NCI-H1436 (cell line): ENCODE measurements at places on chromosomes 3 and 15.

DNA sequence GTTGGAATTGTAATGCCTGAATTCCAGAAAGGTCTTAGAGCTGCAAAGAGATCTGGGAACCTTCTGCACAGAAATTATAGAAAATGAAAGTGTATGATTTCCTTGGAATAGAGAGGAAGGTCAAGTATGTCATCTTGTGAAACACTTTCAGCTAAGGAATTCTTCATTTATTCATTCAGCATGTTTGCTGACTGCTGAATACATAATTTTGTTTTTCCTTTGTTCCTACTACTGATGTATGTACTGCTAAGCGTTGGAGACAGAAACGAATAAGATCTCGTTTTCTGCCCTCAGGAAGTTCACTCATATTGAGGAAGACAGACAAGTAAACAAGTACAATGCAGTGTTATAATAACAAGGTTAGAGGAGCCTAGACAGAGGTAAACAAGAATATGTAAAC is 14.3 kb upstream of the IL20RB start:
- no peak for DNase-seq

GRCh38 chr3:124032311-124032880 is 40.5 kb upstream of the ROPN1 start:
- peak; percentile 88 for DNase-seq

GRCh38 chr3:128402319-128402718 is 64.4 kb downstream of the DNAJB8 start:
- no peak for DNase-seq

GRCh38 chr15:62569460-62570404 is 404.6 kb upstream of the C2CD4B start:
- no peak for DNase-seq

- no peak for DNase-seq
These were observed 8.2 kb upstream of the PDHB start for GRCh38 chr3:58441514-58442450.

DNA sequence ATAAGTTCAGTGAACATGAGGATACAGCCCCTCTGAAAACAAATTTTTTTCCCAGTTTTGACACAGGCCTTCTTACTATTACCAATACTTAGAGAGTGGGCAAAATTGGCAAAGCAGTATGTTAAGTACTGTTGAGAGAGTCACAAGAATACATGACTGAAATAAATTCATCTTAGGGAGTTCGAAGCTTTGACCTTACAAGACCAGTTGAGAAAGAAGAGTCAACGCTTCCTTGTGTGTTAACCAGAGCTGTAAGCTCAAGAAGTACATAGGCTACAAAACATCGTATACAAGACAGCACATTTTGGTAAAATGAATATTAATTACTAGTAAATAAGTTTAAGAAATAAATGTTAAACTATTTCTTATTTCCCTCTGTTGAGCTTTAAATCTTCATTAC is 164.4 kb upstream of the RORA start:
- DNase-seq = no peak

- no peak for DNase-seq
These were observed 96.7 kb downstream of the AKAP13 start for GRCh38 chr15:85477061-85477460.

- DNase-seq = no peak
These were observed 28.5 kb upstream of the SLC7A14 start for GRCh38 chr3:170614214-170614966.

DNA sequence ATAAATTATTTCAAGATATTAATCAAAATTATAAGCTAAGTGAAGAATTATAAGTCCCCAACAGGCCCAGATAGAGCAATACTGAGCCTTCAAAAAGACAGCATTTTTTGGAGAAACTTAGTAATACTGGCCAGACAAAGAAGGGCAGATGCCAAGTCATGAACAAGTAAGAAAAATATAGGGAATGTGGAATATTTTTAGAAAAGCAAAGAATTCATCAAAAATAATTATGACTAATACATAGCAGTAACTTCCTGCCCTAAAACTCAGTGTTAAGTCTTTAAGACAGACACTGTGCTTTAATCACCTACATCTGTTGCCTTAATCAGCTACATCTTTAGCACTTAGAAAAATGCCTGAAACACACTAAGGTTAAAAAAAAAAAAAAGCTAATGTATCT is 31.2 kb downstream of the DPH6 start:
- DNase-seq = no peak

DNA sequence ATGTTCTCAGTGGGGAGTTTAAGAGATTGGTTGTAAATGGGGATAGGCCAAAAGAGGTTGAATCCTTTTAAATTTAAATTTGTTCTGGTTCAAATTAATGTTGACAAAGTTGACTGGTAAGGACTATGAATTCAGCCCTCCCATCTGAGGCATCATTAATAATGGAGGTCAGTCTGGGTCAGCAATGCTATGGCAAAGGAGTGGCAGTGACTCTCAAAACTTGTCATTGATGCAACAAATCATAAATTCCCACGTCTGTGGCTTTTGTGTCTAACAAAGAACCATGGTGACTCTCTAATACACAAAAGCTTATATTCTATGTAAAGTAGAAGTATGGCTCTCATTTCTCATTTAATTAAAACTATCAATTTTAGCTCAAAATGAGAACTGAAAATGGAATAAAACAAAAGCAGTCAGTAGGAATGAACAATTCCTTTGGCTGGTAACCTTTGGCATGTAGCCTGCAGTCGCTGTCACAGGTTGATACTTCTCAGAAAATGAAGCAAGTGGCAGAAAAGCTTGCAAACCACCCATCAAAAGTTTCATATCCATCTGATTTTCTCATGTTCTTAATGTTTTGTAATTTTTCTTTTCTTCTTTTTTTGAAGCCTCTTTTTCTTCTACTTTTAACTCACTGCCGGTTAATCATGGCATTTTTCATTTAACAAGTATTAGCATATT is 12.2 kb upstream of the ZBED2 start:
- DNase-seq = no peak

- DNase-seq = no peak
These were observed 71.0 kb downstream of the NTRK3 start for GRCh38 chr15:88185584-88185983.

- no peak for DNase-seq
These were observed 457.4 kb downstream of the IGSF11 start for GRCh38 chr3:118577055-118577777.

DNA sequence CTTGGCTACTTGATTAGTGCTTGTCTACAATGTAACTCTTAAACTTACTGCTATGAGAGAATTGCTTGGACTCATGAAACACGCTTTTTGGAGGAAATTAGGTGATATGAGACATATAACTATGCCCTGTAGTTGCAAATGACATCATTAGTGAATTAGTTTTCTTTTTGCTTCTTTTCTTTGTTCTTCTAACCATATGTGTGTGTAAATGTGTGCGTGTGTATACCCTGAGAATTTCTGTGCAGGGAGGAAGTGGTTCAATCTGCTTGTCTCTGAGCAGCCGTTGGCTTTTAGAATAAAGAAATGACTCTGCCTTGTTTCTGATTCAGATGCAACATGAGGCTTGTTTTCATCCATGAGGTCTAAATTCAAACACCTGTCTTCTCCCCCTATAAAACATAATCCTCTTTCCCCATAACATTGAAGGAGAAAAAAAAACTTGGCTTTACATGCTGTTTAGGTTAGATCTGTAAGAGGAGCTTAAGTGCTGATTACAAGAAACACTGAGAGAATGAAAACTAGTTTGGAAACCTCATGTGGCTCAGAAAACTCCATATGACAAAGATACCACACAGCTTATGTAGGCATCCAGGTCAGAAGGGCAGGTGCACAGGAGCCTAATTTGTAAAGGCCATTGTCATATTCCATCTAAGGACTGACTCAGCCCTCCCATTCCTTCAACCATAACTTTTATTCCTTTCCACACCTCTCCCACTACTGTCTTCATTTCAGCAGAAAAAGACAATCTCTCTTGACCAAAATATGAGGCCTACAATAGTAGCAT is 30.5 kb upstream of the BLM start:
- DNase-seq = no peak

DNA sequence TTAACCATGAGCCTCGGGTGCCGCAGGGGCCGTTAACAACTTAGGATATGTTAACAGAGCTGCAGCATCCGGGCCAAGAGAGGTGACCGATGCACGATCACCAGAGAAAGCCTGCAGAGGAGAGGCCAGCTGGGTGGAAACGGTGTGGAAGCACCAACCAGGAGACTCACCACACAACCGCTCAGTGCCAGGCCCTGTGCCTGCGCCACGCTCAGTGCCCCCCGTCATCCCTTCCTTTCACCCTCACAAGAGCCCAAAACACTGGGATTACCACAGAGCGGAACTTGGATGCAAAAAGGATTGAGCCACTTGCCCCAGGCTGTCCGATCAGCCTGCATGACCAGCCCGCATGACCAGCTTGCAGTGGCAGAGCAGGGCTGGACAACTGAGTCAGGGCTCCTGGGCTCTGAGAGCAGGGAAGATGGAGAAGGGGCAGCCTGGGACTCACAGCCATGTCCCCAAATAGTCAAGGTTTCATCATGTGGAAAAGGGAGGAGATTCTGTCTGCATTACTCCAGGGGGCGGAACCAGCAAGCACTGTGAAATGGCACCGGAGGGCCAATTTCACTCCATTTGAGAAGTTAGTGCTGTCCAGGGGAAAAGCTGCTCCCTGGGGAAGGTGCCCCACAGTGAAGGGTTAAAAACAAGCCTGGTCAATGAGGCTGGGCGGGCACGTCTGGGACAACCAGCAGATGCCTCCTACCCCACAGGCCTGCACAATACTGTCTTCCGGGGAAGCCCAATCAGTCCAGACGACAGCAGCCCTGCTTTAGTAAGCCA is 156.8 kb downstream of the ATP10A start:
- no peak for DNase-seq

DNA sequence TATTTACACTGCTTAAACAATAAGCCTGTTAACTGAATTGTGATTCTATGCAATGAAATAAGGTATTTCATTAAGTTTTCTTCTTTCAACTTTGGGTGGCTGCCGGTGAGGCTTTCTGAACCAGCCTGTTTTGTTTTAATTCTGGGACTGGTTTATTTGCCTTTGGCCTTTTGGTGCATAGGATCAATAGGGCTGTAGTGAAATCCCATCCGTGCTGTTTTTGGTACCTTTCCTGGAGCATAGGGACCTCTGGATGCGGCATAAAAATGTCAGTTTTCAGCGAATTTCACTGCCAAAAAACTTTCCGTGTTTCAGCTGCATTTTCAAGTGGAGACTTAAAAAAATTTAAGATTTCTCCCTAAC is 514 bp downstream of the PLS1 start:
- no peak for DNase-seq

GRCh38 chr3:126550488-126551051 is 8.2 kb downstream of the C3orf22 start:
- DNase-seq = no peak

- no peak for DNase-seq
These were observed 79.2 kb downstream of the FMN1 start for GRCh38 chr15:33115191-33115861.

- DNase-seq = no peak
These were observed 5.5 kb downstream of the GATA2 start for GRCh38 chr3:128487538-128487812.

- DNase-seq = no peak
These were observed 295.2 kb upstream of the WNT5A start for GRCh38 chr3:55782351-55782750.

GRCh38 chr3:141236361-141236760 is 4.7 kb downstream of the PXYLP1 start:
- no peak for DNase-seq

- DNase-seq = no peak
These were observed 119.9 kb upstream of the TJP1 start for GRCh38 chr15:29942143-29942542.

GRCh38 chr3:35760146-35760545 is 120.8 kb downstream of the ARPP21 start:
- DNase-seq = no peak

DNA sequence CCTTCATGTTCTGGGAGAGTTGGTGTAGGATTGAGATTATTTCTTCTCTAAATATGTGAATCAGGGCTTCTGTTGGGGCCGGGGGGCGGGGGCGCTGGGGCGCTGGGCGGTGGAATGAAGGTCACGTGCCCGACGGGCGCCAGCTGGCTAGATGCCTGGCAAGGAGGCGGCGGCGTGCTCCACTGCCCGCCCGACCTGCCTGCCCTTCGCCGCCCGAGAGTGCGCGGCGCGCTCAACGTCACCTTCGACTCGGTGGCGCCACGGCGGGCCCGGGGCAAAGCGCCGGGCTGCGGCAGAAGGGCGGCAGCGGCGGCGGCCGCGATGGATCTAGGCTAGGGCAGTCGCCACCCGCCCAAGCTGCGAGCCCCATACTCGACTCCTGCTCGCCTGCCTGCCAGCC is 47.0 kb upstream of the LHFPL4 start:
- DNase-seq = no peak

GRCh38 chr3:71254281-71255057 is 329.1 kb downstream of the FOXP1 start:
- no peak for DNase-seq

DNA sequence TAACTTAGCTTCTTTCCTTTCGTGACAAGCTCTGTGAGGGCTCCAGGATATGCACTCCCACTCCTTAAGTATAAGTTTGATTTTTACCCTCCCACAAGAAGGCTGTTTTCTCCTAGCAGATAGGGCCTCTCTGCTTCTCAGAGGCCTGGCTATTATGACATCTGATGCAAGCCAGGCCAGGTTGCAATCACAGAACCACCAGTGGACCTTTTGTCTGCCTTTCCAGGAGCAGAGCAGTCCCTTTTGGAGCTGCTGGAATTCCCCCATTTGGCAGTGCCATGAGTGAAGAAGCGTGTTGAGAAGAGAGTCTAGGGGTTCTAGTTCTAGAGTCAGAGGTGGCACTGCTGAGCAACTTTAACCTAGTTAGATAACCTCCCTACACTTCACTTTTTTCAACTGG is 1004.3 kb upstream of the SEMA6D start:
- DNase-seq = no peak

DNA sequence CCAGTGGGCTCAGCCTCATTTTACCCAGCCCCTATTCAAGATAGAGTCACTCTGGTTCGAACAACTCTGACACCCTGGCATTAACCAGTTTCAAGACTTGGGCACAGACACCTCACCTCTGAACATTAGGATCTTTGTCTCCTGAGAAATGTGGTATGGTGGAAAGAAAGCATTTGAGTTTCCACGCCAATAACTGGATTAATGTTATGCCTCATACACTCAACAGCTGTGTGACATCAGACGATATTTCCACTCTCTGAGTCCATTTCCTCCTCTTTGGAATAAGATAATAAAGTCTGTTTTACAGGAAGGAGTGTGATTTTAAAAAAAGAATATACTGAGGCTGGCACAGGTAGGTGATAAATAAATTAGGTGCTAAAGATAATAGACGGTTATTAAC is 121.3 kb upstream of the CHL1 start:
- no peak for DNase-seq

GRCh38 chr3:12229896-12230295 is 59.0 kb upstream of the PPARG start:
- DNase-seq = no peak
